ENCODE measurements at places on chromosomes 4 and X.
A peak's percentile ranks its signal among the peaks of the same experiment; 100 is the strongest.

- DNase-seq = peak; percentile 92
Measured at GRCh38 chr4:15400981-15401671, 26.7 kb upstream of the C1QTNF7 start.

DNA sequence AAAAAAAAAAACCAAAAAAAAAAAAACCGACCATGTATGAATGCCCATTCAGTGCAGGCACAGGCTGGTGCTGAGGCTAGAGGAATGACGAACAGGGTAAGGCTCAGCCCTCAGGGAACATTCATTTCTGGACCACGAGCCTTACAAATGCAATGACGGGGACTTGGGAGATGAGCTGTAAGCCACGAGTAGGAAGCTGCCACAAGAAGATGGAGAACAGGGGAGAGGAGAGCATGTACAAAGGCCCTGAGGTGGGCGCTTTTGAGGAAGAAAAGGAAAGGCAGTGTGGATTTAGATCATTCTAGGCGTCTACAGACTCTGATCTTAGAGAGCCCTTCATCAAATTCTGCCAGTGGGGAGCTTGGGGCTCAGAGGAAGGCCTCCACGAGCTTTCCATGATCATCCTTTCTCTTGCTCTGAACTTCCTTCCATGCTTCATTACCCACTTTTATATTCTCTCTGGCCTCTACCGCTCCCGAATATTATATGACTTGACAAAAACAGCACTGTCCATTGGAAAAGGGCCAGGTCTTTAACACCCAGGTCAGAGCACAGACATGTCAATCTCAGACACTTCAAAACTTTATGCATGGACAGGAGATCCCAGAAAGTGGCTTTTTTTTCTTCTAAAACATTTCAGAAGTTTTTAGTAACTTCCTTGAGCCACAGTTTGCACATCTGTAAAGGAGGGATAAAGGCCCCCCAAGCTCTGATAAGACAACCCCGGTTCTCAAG, 3.3 kb upstream of the ZNF518B start:
- DNase-seq = no peak

GRCh38 chr4:19002170-19002569, 980.6 kb upstream of the LCORL start:
- no peak for DNase-seq

GRCh38 chr4:4428966-4429875, 42.3 kb downstream of the NSG1 start:
- no peak for DNase-seq

DNA sequence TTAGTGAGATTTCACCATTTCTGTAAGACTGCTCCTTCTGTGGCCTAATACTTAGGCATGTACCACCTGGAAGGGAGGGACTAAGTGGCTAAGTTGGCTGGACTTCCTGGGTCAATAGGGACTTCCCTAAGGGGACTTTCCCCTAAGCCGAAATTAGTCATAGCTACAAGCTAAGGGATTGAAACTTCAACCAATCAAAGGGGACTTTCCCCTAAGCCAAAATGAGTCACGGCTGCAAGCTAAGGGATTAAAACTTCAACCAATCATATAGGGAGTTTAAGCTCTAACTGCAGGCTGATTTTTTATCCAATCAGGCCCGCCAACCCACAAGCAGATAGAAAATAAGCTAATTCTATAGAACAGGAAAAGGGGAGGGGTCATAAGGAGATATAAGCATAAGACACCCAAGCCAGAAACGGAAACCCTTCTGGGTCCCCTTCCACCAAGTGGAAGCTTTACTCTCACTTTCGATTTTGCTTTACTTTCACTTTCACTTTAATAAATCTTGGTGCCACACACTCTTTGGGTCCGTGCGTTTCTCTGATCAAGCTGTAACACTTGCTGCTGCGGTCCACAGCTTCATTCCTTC, 382.8 kb downstream of the KLHL4 start:
- peak; percentile 17 for DNase-seq

DNA sequence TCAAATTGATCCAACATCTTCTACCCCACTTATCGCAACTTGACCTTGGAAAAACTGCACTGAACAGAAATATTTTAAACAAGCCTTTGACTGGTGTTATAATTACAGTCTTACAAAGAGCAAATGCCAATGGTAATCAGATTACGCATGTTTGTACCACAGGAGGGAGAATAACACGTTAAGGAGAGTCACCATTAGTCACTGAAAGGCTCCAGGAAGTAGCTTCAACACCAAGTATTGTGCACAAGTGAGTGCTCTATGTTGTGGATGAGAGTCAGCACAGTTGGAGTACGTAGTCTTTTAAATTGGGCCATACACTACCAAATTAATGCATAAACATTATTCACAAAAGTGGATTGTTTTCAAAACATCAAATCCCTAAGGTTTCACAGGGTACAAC, 1081.5 kb upstream of the TENM3 start:
- peak; percentile 43 for DNase-seq

GRCh38 chrX:30795981-30796958, 92.8 kb downstream of the TAB3 start:
- DNase-seq = no peak

GRCh38 chrX:73916931-73917667, 354.1 kb downstream of the CHIC1 start:
- DNase-seq = peak; percentile 66

- DNase-seq = no peak
Measured at GRCh38 chr4:48450740-48451139, 32.4 kb upstream of the SLC10A4 start.

DNA sequence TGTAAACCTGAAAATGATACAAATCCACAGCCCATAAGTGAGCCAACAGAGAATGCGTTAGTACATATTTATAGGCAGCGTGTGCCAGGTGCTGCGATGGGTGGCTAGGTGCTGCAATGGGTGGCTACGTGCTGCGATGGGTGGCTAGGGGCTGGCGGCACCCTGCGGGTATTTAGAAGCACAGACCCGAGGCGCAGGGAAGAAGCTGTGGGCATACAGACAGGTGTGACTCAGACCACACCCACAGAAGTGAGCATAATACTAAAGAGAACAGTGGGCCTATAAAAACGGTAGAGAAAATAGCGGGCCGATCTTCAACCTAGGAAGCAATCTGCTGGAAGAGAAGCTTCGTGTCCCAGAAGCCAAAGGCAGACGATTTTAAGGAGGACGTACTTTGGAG, 81.1 kb downstream of the FAT1 start:
- no peak for DNase-seq

DNA sequence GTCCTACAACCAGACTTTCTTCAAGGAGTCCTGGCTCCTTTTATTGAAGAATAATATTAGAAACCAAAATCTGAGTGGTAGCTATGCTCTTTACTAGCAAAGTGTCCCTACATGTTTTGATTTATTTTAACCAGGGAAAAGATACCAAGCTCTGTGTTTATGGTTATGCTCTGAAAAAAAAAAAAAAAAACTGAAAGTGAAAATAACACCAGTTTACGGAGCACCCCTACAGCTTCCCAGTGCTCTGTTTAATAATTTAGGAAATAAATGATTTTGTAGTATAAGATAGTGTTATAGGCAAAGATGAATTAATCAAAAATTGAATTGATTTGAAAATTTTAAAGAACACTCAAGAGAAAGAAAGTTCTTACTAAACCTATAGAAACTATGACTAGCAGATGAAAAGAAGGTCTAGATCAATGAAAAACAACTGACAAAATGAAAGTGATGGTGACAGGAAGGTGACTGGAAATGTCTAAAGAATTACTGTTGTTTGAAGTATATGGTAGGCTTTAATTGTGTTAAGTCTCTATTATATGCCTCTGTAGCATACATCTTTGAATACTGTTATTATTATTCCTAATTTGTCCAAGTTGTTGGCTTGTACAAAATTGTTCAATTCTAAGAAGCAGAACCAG, 1698.4 kb upstream of the PCDH10 start:
- DNase-seq = no peak

DNA sequence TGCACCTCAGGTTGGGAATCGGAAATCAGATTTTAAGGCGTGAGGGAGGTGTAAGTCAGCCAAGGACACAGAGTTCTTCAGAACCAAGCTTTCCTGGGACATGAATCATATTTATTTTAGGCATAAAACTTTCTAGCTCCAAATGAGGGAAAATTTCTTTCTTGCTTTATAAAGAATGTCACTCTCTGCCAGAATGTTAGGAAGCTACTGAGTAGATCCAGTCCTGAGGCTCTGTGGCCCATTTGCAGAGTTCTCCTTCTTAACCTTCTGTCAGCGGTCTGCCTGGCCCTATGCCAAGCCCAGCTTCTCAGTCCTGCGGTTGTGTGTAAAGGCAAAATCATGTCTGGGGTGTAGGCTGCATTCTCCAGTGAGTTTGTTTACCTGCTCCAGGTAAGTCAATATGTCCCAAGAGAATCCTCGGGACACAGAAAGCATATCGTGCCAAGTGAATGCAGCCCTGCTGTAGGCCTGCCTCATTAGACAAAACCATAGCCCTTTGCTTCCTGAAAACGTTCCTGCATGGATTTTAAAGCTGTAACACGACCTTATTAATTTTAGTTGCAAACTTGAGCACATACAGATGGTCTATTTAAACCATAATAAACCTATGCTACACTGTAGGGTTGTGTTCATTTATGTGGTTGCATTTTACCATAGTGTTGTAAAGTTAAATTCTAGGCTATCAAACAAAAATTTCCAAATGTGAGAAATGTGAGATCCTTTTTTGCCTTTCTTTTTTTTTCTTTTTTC, 29.2 kb upstream of the CCNI start:
- peak; percentile 58 for DNase-seq

- no peak for DNase-seq
Measured at GRCh38 chr4:74433043-74433442, 11.9 kb upstream of the AREG start.

GRCh38 chrX:11533199-11533651, 132.5 kb downstream of the ARHGAP6 start:
- peak; percentile 78 for DNase-seq

GRCh38 chrX:26783512-26784225, 567.7 kb downstream of the MAGEB5 start:
- DNase-seq = peak; percentile 44

DNA sequence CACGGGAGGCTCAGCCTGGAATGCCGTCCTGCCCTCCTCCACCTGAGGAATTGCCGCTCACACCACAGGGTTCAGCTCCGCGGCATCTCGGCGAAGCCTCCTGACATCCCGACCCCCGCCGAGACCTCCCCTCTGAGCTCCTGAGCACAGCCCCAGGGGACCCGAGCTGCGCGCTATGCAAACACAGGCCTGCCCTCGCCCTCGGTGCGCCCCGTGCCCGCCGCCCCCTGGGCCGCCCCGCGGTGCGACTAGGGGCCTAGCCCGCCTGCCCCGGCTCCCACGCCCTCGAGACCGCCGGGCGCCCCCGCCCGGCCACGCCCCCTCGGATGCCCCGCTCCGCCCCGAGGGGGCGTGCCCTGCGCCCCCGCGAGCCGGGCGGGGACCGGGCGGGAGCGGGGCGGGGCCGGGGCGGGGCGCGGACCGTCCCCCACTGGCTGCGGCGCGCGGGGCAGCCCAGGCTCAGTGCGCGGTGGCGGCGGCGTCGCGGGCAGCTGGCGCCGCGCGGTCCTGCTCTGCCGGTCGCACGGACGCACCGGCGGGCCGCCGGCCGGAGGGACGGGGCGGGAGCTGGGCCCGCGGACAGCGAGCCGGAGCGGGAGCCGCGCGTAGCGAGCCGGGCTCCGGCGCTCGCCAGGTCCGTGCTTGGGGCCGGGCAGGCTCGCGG, at the start of gene FGFR3:
Gene FGFR3 (plus strand): TSS at position 462 of the 664 bp plus-strand sequence. CDS start 642 bp downstream, outside the sequence.
- DNase-seq = peak; percentile 41

GRCh38 chrX:40300286-40300890, 202.6 kb upstream of the BCOR start:
- no peak for DNase-seq

DNA sequence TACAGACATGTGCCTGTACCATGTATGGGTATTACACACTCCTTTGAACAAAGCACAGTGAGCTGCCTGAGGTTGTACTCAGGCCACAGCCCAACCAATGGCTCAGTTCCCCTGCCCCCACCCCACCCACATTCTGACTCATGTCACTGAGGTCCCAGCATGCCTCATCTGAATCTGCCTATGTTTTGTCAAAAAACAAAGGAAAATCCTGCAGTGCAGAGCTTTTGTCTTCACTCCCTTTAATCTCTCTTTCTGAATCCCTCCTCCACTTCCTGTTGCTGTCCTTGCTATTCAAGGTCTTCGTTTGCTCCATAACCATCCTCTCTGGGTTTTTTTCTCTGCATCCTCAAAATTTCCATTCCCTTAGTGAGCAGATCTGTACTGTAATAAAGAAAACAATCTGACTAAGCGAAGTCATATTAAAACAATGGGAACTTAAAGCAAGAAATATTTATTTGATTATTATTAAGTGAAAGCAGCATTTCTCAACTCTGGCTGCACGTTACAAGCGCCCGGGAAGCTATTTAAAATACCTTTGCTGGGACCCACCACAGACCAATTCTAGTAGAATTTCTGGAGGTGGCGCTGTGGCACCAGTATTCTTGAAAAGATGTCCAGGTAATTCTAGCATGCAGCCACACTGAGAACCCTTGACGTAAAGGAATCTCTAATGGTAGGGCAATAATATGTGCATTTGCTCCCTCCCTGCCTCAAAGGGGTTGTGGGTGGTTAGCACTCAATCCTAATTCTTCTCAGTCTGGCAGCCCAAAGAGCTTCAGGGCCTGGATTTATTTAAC, 8.7 kb downstream of the GUCY2F start:
- peak; percentile 59 for DNase-seq

- no peak for DNase-seq
Measured at GRCh38 chr4:81594490-81595159, 122.9 kb upstream of the RASGEF1B start.

GRCh38 chrX:24391389-24391788, 30.9 kb downstream of the SUPT20HL1 start:
- DNase-seq = no peak

Measured in MCF 10A (cell line).